Muscle of back (tissue), 13 donors: ENCODE measurements at places on chromosomes 5 and 9. TPM values are rescaled to one million over a fixed set of nuclear protein-coding genes. Genes with fewer than 3 reads are reported as not detected.
A peak's percentile ranks its signal among the peaks of the same experiment; 100 is the strongest.

DNA sequence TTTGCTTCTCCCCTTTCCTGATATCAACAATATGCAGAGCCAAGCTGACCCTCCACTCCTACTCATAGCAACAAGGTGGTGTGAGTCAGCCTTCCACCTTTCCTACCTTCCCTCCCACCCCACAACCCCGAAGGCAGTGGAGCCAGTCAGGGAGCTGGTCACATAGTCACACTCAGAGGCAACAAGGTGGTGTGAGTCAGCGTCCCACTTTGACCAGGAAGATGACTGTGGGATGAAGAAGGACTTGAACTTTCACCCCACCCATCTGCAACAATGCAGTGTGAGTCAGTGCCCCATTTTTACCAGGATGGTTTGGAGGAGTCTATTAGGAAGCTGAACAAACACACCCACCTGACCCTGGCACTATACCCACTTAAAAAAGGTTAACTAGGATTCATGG, 30.1 kb upstream of the ZNF782 start:
- no peak for DNase-seq

ADGRV1 gene
- 0.54 TPM for polyA plus RNA-seq

GPRIN1 gene
- polyA plus RNA-seq = 0.60 TPM

GRCh38 chr5:112283943-112284929, 134.8 kb downstream of the EPB41L4A start:
- DNase-seq = no peak

- no peak for DNase-seq
These were observed 324.0 kb downstream of the PARP8 start for GRCh38 chr5:50990296-50990924.

DNA sequence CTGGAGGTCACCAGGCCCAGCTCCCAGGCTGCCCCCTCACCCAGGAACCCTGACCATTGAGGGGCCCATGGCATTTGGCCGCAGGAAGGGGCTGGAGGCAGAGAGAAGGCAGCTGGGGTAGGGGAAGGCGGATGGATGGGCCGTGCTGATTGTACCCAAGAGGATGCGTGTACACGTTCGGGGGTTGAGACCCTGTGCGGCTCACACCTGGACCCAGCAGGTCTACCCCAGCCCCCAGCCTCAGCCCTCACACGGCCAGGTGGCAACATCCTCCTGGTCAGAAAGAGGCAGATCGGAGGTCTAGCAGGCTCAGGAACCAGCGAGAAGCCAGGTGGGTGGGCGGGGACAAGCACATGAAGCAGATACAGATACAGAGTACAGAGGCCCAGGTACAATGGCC, 33.7 kb downstream of the NACC2 start:
- DNase-seq = no peak

DNA sequence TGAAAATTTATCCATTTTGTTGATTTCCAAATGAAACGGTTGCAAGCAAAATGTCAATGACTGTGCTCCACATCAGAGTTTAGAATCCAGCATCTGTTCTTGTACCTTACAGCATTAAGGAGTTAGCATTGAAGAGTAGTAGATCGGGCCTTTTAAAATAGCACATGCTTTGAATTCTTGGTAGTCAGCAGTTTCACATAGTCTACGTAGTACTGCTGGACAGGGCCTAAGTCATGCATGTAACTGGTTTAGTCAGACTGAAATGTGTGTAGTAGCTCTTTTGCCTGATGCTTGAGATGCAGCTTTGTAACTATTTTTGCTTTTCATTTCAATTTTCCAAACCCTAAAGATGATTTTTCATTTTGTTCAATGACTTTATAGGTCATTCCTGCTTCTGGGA, 19.8 kb downstream of the LECT2 start:
- peak; percentile 12 for DNase-seq

GRCh38 chr5:163347671-163348070, 89.7 kb upstream of the CCNG1 start:
- DNase-seq = peak; percentile 49

DNA sequence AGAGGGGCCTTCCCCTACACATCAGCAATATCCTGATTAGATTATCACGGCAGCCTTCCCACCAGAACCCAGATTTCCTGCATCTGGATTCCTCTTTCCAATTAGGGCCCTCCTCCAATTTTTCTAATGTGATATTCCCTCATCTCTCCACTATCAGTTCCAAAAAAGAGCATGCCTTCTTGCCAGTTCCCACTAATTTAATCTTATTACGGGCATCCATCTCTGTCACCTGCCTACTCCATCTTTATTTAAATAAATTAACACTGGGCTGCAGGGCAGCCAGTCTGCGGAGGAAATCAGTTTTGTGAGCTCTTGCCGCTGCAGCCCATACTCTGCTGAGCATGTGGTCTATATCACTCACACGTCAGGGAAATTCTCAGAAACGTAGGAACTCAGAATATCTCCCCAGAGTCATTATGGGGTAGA, 16.6 kb upstream of the FBP2 start:
- DNase-seq = no peak

GRCh38 chr9:8134635-8135034, 335.1 kb upstream of the DMAC1 start:
- no peak for DNase-seq

DNA sequence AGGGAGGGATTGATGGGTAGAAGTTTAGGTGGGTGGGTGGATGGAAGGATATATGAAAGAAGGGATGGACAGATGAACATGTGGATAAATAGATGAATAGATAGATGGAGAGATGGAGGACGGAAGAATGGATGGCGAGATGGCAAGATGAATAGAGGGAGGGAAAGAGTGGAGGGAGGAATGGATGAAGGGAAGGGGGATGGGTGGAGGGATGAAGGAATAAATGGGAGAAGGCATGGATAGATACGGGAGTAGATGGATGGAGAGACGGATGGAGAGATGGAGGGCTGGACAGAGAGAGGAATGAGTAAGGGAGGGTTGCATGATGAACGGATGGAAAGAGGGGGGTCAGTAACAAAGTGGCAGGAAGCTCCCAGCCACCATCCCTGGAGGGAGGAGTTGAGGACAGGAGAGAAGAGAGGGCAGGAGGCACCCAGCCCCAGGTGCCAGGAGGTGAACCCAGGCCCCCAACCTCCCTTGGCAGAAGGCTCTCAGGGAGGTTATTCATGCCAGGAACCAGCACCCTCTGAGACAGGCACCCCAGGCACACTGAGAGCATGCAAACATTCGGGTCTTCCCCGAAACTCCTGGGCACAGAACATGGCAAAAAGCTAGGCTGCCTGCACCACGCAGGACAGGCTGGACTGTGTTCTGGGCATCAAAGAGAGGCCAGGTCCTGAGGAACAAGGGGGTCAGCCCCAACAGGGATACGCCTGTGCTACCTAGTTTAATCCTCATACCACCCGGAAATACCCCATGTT, 9.1 kb downstream of the SARDH start:
- no peak for DNase-seq

- DNase-seq = no peak
These were observed 29.5 kb upstream of the SARDH start for GRCh38 chr9:133767625-133768024.

DNA sequence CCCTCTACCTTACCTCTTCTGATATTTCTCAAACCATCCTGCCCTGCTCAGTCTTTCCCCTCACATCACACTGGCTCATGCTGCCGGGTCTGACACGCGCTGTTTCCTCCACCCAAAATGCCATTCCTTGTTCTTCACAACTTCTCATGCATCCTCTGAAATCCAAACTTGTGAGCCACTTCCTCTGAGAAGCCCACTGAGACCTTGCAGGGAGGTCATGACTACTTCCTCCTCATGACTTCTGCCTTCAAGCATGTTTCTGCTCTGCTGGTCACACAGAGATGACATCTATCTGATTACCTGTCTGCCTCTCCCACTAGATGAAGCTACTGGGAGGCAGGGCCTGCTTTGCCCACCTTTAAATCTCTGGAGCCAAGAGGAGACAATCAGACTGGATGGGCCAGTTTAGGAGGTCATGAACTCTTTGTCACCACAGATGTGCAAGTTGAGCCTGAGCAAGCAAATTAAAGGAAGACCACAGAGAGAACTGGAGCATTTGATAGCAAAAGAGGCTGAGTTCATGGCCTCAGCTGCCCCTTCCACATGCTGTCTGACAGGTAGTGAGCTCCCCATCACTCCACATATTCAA, 119.8 kb upstream of the TBC1D2 start:
- peak; percentile 73 for DNase-seq

GRCh38 chr5:119341452-119342349, 14.1 kb upstream of the TNFAIP8 start:
- DNase-seq = no peak

ECSCR gene
- 33.0 TPM for polyA plus RNA-seq

ORM2 gene
- polyA plus RNA-seq = not detected

DNA sequence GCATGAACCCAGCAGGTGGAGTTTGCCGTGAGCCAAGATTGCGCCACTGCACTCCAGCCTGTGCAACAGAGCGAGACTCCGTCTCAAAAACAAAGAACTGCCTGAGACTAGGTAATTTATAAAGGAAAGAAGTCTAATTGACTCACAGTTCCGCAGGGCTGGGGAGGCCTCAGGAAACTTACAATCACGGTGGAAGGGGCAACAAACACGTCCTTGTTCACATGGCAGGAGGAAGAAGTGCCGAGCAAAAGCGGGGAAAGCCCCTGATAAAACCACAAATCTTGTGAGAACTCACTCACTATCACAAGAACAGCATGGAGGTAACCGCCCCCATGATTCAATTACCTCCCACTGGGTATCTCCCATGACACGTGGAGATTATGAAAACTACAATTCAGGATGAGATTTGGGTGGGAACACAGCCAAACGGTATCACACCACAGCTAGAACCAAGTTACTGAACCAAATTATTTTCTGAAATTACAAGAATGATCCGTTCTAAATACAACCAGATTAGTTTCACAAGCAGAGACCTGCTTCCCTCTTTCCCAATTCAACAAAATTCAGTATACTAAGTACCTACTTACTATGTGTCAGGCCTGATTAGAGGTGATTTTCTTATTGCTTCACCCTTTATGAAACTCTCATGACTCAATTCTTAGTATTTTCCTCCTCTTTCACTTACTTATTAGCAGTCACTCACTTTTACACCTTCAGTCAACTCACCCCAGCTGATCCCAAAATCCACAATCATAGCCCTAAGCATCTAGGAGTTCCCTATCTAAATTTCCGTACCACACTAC, 8.4 kb downstream of the UBTD2 start:
- DNase-seq = no peak

- no peak for DNase-seq
These were observed 1.2 kb downstream of the ARRDC1 start for GRCh38 chr9:137606734-137607138.

DNA sequence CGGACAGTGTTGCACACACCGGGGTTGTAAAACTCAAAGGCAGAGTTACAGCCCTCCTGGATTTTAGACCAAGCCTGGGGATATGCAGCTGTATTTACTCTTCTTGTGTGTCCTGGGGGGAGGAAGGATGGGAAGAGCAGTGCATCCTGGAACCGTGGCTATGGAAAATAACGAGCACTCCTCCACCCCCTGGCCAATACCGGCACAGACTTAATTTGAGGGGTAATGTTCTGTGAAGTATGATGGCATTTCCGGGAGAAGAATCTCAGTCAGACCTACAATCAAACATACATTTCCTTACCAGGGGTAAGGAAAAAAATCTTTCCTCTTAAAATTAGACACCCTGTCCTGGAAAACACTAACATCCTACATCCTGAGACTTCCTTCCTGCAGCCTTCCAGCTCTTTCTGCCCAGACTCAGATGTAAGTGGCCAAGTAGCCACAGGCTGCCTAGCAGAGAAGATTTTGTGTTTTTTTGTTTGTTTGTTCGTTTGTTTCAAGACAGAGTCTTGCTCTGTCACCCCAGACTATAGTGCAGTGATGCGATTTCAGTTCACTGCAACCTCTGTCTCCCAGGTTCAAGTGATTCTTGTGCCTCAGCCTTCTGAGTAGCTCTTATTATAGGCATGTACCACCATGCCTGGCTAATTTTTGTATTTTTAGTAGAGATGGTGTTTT, 11.0 kb upstream of the ERMP1 start:
- no peak for DNase-seq

DNA sequence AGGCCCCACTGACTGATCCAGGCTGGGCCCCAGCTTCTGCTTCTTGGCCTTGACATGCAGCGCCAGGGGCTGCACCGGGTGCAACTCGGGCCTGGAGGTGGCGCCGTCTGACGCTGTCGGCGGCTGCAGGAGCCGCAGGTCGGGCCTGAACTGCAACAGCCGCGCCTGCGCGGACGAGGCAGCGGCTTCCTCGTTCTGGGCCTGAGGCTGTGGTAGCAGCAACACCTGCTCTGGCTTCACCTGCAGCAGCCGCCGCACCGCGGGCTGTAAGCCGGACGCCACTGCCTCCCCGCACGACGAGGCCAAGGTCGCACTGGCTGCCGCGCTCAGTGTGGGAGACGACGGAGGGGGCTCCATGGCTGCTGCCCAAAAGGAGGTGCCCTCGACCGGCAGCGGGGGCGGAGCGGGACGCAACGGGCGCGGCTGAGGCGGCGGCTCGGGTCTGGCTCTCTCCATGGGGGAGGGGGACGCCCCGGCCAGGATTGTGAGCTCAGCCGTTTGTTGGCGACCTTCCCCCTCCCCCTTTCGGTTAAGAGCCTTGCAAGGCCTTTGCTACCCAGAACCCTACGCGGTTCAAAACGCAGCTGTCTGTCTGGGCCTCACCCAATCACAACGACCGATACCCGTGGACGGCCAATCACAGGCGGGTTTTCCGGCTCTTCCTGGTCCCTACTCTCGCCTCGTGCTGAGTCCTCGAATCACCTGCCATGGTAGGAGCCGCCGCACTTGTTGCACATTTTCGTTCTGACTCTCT, 438 bp downstream of the SOX30 start:
- DNase-seq = peak; percentile 64

- no peak for DNase-seq
These were observed 13.0 kb upstream of the RASGEF1C start for GRCh38 chr5:180222056-180222455.

DNA sequence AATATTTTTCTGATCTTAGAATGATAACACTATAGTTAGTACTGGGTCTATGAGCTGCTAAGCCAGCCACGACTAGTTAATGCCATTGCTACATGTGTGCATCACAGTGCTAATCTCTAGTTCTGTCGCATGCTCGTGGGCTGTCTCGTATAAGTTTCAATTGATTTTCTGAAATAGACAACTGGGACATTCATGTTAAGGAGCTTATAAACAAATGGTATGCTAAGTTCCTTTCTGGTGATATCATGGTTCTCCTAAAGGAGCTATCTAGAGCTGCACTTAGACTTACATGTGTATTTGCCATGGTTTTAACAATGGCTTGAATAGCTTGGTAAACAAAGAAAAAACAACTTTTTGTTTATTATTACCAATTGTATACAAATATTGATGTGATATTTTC, 46.2 kb downstream of the F2RL2 start:
- DNase-seq = no peak

PPP2R2B gene
- 2.0 TPM for polyA plus RNA-seq

DNA sequence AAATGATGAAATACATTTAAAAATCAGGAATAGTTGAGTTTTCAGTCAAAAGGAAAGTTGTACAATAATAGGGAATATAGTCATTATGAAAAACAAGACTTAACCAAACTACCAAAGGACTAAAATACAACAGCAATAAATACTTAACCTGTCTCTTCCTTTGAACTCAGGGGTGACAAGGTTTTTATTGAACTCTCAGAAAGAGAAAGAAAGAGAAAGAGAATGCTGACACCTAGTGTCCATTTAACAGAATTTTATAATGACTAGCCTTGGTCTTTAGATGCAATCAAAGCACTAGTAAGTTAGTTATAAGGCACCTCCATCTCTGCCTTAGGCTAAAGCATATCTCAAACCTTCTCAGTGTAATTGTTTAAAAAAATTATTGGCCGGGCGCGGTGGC, 47.5 kb downstream of the UIMC1 start:
- DNase-seq = peak; percentile 10
